Fibroblast of mammary gland (primary cell): ENCODE measurements at places on chromosomes 2 and 18.
A peak's percentile ranks its signal among the peaks of the same experiment; 100 is the strongest.

GRCh38 chr2:194698012-194698411, 959.0 kb upstream of the SLC39A10 start:
- no peak for DNase-seq

DNA sequence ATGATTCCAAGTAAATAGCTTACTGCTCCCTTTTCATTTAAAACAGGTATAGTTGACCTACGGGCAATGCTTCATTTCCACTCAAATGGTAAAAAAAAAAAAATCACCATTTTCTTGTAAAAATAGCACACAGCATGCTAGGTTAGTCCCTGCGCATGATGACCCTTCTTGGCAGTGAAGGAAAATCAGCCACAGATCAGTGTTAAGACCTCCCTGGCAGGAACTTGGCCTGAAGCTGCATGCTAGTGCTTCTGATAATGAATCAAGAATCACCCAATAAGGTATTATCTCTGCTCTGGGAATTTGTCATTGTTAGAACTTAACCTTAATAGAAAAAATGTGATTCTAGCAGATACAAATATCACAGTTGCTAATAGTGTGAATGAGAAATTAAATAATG, 166.3 kb downstream of the RAB3GAP1 start:
- no peak for DNase-seq

DNA sequence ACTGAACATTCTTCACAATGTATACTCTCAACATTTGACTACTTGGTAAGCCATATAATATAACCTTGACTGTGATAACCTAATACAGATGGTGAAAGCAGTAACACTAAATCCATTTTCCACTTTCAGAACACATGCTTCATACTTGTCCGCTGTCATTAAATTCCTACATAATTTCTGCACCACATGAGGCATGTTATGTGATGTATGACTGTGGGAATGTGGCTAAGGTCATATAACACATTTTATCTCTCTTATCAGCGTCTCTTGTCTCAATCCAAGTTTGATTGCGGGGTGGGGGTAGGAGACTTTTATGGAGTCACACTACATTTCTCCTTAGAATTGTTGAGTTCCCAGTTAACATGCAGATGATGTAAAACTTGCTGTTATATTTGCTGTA, 110.9 kb downstream of the MTCL1 start:
- no peak for DNase-seq

GRCh38 chr2:134683561-134684112, 35.2 kb downstream of the TMEM163 start:
- peak; percentile 1 for DNase-seq
